ENCODE measurements at places on chromosomes 2 and 18. TPM values are rescaled to one million over a fixed set of nuclear protein-coding genes. Genes with fewer than 3 reads are reported as not detected.

GRCh38 chr2:96169868-96170507 is 24.7 kb upstream of the DUSP2 start:
- no peak for DNase-seq

GRCh38 chr2:235709969-235710879 is 216.4 kb downstream of the AGAP1 start:
- DNase-seq = no peak

DNA sequence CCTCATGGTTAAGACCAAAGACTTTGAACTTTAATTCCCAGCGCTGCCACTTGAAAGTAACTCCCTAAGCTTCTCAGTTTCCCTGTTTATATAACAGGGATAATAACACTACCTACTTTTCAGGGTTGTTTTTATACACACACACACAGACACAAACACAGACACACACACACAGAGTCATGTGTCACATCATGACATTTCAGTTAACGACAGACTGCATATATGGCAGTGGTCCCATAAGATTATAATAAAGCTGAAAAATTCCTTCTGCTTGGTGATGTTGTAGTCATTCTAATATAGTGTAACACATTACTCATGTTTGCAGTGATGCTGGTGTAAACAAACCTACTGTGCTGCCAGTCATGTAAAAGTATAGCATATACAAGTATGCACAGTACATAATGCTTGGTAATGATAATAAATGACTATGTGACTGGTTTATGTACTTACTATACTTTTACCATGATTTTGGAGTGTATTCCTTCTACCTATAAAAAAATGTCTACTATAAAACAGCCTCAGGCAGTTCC is 89.2 kb upstream of the ITGA4 start:
- no peak for DNase-seq

- DNase-seq = no peak
Measured at GRCh38 chr2:240958366-240959213, 39.8 kb upstream of the SNED1 start.

DNA sequence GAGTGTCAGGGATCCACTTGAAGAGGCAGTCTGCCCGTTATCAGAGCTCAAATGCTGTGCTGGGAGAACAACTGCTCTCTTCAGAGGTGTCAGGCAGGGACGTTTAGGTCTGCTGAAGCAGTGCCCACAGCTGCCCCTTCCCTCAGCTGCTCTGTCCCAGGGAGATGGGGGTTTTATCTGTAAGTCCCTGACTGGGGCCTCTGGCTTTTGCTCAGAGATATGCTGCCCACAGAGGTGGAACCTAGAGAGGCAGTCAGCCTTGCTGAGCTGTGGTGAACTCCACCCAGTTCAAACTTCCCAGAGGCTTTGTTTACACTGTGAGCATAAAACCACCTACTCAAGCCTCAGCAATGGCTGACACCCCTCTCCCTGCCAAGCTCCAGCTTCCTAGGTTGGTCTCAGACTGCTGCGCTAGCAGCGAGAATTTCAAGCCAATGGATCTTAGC is 38.1 kb downstream of the PLEK start:
- DNase-seq = no peak

- DNase-seq = no peak
Measured at GRCh38 chr2:100870652-100871531, 51.0 kb downstream of the NPAS2 start.

GRCh38 chr18:48842259-48843061 is 108.3 kb downstream of the SMAD7 start:
- no peak for DNase-seq

- no peak for DNase-seq
Measured at GRCh38 chr2:22934747-22935146, 450.2 kb upstream of the KLHL29 start.

DNA sequence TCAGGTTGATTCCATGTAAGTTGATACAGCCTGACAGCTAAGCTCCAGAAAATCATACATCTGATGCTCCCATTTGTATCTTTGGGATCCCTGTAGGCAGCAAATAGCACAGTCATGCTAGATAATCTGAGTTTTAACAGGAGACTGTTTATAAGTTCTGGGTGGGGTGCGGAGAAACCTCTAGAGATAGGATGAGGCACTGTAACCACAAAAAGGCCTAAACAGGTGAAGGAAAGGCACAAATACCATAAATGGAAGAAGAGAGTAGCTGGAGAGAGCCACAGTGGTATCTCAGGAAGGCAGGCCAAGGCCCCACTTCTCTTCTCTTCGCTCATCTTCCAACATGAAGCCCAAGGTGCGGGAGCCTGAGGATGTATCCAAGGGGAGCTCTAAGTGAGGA is 18.1 kb upstream of the B4GALT6 start:
- no peak for DNase-seq

Gene DPYSL5
- polyA plus RNA-seq = 19.1 TPM

Gene STARD6
- not detected for polyA plus RNA-seq

Gene ALLC
- polyA plus RNA-seq = not detected

- no peak for DNase-seq
Measured at GRCh38 chr2:225040856-225041206, 1.4 kb downstream of the DOCK10 start.

GRCh38 chr2:151056870-151057269 is 204.8 kb downstream of the RBM43 start:
- DNase-seq = no peak

Gene ZBTB14
- 9.2 TPM for polyA plus RNA-seq

DNA sequence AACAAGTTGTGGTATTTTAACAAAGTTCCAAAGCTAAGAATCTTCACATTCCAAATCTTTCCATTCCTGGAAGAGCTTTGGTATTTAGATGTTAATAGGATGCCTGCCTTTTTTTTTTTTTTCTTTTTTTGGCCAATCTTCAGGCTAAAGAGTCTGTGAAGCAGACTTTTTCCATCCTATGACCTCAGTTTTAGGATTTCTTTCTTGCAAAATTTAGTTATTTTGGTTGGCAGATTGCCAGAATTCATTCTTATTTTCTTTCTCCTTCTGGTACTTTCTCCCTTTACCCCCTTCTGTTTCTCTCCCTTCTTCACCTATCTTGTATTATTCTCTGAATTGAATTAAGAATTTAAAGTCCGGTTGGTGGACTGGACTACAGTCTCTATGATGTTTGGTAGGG is 217.8 kb upstream of the REV1 start:
- DNase-seq = no peak

Gene VIT
- 4.5 TPM for polyA plus RNA-seq

GRCh38 chr2:29360016-29360784 is 245.0 kb downstream of the CLIP4 start:
- no peak for DNase-seq

GRCh38 chr2:238921259-238921658 is 73.4 kb downstream of the TWIST2 start:
- no peak for DNase-seq

GRCh38 chr2:240386326-240386725 is 49.1 kb upstream of the GPC1 start:
- no peak for DNase-seq

Gene PPIG
- 50.7 TPM for polyA plus RNA-seq

DNA sequence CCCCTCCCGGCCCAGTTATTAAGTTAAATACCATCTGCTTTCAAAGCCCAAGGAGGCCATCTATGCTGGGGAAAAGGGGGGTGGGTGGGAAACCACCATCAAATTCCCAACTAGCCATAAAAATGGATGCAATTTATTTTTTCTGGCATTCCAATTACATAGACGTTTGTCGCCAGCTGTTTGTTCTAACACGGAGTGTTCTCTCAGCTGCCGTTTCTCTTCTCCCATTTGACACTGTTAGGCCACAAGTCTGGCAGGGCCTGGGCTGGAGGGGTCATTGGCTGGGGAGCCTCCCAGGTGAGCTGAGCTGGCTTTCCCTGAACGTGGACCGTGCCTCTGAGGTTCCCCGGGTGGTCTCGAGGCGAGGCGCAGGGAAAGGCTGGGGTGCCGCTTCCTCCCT is 16.6 kb downstream of the ATOH8 start:
- no peak for DNase-seq

- DNase-seq = no peak
Measured at GRCh38 chr2:153866595-153866994, 5.1 kb upstream of the GALNT13 start.

Gene IL37
- polyA plus RNA-seq = not detected

Measured in forelimb muscle (tissue), 1 donor.